Mesenteric fat pad (tissue), 1 donor: ENCODE measurements at places on chromosomes 3 and 15. TPM values are rescaled to one million over a fixed set of nuclear protein-coding genes. Genes with fewer than 3 reads are reported as not detected.

The GOLGA8G gene
- not detected for total RNA-seq

The MNS1 gene
- total RNA-seq = 0.77 TPM

DNA sequence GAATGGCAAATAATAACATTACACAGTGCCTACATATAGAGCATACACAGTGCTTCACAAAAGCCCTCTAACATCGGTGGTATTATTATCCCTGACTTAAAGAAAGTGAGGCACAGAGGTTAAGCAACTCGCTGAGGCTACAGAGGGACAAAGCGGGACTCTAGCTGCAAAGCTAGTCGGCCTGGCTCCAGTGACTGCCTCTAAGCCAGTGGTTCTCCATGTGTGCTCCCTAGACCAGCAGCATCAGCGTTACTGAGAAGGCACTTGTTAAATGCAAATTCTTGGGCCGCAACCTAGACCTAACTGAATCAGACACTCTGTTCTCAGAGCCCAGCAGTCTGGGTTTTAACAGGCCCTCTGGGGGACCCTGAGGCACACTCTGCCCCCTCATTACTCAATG, 33.1 kb upstream of the LIPC start:
- no peak for DNase-seq

- DNase-seq = no peak
Measured at GRCh38 chr3:53577506-53577905, 83.1 kb downstream of the CACNA1D start.

DNA sequence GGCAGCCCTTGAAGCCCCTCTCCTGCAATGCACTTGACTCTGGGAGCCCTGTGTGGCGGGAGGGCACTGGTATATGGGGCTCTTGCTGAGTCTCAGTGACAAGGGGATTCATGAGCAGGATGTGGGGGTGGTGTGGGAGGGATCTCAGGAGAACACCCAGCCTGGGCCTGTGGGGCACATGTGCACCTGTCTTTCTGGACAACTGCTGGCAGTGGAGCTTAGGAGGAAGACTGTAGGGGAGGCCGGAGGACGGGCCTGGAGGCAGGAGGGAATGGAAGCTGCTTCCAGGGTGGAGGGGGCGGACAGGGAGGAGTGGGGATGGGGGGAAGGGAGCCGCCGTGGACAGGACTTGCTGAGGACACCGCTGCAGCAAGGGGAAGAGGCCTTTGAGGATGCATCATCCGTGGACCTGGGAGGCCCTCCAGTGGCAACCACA, 10.8 kb upstream of the SNRPA1 start:
- peak; percentile 79 for DNase-seq
